G401 (cell line): ENCODE measurements at places on chromosomes 13 and 19.

DNA sequence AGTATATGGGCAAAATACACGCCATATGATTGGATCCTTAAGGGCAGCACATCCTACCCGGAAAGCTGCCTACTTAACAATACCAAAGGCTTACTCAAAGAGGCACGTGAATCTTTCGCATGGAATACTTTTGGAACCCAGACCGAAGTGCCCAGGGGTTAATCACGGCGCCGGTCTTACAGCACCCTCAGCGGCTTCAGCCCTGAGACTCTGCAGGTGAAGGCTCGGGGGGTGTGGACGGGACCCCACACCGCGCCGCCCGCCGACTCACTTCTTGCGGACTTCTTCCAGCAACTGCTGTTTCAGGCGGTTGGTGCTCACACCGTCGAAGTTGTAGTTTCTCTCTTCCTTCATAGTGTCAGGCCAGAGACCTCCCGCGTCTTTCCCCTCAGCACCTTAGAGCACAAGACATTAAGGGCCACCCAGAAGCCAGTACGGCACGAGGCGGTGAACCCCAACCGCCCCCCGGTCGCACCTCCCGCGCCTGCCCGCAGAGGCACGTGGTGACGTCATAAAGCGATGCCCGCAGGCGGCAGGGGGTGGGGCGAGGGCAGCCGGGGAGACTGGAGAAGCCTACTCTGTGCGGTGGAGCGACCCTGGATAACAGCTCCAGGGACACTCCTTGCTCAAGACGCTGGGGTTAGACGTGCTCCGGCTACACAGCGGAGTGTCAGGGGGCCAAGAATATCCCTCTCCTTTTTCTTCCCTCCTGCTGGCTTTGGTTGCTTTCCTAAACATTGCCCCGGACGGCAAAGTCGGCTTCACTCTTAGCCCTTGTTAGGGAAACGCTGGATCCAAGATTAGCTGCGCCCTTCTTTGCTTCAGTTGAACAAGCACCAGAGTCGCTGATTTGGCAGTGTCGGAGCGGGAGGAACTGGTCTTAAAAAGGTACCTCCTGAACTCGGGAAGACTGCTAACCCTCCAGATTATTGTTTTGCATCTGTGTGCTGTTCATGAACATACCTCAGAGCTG, at the start of gene CCDC169:
Gene CCDC169 (minus strand): TSS at position 449 of the 973 bp plus-strand sequence. CDS start 95 bp downstream, at position 354.
- DNase-seq, result no peak

- no peak for DNase-seq
These were observed 79.6 kb downstream of the GGACT start for GRCh38 chr13:100508996-100509395.

GRCh38 chr13:23325191-23325590, 108.3 kb downstream of the SACS start:
- DNase-seq, result no peak

DNA sequence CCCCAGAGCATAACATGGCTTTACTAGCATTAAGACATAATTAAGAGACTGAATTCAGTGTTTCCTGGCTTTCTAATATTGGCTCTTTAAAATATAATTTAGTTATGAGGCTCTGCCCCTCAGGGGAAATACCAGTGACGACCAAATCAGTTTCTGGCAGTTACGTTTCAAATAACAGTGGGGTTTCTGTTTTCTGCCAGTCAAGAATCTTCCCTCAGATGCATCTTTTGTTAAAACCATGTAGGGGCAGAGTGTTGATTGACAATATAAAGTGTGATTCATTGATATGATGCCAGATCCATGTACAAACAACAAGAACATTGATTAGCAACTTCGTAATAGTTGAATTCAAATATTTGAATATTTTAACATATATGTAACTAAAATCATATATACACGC, 1169.7 kb downstream of the DIAPH3 start:
- DNase-seq, result no peak

DNA sequence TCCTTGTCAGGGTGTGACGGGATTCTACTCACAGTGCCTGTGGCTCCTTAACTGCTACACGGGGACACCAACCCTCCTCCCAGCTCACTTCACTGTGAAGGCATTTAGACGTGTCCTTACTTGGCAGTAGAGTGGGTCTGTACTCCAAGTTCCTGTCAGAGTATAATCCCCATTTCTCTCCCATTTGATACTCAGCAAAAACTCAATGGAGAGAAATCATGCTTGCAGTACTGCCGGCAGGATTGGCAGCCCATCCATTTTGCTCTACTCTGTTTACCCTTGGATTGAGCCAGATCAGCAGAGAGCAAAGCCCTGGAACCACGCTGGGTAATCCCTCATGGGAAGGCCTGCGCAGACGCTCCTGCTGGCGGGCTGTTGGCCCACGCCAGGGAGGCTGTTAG, 28.9 kb downstream of the ARL11 start:
- DNase-seq, result peak; percentile 10

DNA sequence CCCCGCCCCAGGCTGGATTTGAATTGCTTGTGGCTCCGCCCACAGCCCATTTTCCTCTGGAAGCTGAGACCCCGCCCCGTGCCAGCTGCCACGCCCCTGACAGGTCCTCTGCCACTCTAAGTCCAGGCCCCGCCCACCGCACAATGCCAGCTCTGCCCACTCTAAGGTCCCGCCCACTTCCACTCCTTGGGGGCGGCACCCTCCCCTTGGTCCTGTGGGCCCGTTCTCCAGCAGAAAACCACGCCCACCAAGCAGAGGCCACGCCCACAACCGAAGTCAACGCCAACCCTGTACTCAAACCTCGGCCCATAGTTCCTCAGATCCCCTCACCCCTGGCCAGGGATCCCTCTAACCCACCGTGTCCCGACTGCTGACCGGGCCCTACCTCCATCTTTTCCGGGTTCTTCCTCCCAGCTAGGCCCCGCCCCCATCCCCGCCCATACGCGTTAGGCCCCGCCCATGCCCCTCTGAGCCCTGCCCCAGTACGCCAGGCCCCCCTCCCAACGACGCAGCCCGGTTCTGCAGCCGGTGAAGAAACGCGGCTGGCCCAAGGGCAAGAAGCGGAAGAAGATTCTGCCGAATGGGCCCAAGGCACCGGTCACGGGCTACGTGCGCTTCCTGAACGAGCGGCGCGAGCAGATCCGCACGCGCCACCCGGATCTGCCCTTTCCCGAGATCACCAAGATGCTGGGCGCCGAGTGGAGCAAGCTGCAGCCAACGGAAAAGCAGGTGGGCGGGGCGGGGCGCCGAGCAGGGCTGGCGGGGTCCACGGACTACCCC, 1.3 kb downstream of the HMG20B start:
- peak; percentile 67 for DNase-seq

GRCh38 chr13:20156702-20157101, 4.2 kb downstream of the GJA3 start:
- no peak for DNase-seq

DNA sequence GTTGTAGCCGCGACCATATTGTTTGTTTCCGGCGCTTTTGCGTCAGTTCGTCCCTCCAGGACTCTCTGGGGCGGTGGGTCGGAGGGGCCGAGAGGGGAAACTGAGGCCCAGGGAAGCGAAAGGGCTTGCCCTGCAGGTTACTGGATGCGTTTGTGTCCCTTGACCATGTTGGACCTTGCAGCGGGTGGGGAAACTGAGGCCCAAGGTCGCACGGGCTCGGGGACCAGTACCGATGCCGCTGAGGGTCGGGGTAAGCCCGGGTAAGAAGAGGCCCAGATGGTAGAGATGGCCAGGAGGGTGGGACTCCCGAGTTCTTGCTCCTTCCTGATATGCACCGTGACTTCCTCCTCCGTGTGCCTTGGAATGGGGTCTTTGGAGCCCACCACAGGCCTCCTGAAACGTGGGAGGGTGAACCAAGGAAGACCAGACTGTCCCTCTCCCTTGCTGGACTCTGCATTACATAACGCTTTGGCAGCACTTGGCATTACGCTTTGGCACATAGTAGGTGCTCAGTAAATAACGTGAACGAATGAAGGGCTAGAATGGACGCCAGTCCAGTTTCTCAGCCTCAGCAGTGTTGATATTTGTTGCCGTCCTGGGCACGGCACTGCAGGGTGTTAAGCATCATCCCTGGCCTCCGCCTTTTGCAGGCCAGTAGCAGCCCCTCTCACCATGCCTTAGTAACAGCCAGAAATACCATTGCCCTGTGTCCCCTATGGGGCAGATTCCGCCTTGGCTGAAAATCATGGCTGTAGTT, 743 bp downstream of the CHAF1A start:
- DNase-seq, result no peak

DNA sequence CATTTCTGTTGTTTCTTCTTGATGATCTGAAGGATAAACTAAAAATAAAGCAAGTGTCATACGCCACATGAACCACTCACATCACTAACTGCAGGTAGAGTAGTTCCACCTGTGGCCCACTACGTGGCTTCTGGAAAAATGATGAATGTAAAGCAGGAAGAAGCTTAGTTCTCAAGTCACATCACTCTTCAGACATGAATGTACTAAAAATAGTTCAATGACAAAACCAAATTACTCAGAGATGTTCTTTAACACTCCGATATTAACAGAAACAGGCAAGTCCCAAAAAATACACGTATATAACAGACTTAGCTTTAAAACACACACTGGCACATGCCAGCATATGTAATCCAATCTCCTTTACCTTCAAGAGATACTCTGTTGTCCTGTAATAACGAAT, 21.6 kb downstream of the RAB20 start:
- DNase-seq, result no peak

GRCh38 chr19:18712981-18713380, 29.5 kb downstream of the CRTC1 start:
- DNase-seq, result peak; percentile 76

- DNase-seq, result no peak
These were observed 18.2 kb downstream of the UPF1 start for GRCh38 chr19:18849838-18850400.

DNA sequence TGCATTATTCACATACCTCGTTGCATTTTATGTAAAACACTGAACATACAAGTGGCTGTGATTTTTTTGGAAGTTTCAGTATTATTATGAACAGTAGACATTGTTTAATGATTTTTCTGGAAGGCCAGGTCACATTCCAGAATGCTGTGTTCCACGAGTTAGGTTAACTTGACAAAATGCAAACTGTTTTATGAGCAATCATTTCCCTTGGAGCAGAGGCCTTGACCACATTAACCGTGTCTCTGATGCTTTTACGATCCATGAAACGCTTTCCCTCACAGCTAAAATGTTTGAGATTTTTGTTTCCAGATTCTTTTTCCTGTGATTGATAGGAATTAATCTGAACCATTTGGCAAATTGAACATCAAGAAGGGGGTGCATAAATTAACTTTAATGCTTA, 57.8 kb downstream of the MBNL2 start:
- no peak for DNase-seq

- DNase-seq, result peak; percentile 65
These were observed 1.4 kb downstream of the RASA3 start for GRCh38 chr13:114130837-114131582.

DNA sequence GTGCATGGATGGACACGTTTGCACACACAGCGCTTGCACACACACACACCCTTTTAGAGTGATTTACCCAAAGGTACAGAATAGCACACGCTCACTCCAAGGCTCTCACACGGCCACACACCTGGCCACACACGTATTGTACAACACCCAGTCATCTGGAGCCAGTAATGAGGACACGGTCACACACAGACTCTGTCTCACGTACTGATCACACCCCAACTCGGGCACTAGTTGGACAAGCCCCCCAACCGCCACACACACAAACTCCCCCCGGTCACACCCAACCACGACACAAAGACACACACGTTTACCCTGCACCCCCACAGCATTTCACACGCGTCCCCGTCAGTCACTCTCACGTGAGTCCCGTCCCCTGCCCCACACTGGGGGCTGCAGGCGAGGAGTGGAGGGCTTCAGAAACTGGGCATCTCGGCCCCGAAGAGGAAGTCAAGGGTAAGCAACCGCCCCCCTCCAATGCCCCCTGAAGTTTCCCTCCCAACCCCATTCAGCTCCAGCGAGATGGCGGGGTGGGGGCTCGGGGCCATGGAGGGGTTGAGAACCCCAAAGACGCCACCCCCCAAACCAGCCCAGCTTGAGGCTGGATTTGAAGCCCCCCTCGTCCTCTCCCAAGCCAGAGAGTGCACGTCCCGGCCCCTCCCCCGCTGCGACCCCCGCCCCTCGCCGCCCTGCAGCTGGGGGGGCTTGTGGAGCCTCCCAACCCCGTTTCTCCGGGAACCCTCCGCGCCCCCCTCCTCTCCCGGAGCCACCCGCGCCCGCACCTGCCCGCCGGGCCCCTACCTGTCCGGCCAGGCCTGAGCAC, 599 bp downstream of the OLFM2 start:
- DNase-seq, result no peak

GRCh38 chr19:15297416-15298224, 34.7 kb downstream of the BRD4 start:
- DNase-seq, result no peak

DNA sequence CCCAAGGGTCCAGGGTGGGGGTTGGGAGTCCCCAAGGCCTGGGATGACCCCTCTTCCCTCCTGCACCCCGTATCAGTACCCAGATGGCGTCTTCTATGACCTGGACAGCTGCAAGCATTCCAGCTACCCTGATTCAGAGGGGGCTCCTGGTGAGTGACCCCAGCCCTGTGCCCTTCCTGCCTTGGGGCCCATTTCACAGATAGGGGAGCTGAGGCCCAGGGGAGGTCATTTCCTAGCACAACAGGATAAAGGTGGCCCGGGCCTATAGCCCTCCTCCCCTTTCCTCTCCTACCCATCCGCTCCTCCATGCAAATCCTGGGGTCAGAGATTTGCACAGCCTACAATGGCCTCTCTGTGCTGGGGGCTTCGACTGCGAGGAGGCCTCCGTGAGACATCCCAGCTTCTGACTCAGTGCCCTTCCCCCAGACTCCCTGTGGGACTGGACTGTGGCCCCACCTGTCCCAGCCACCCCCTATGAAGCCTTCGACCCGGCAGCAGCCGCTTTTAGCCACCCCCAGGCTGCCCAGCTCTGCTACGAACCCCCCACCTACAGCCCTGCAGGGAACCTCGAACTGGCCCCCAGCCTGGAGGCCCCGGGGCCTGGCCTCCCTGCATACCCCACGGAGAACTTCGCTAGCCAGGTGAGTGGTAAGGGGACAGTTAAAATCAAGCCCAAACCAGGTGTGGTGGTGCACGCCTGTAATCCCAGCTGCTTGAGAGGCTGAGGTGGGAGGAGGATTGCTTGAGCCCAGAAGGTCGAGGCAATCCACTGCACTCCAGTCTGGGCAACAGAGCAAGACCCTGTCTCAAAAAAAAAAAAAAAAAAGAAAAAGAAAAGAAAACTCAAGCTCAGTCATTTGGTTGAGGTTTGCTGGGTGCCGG, 3.9 kb downstream of the SPIB start:
- no peak for DNase-seq

GRCh38 chr13:113783966-113784644, 25.1 kb downstream of the TMEM255B start:
- DNase-seq, result no peak

GRCh38 chr13:65907666-65908525, 1322.2 kb downstream of the PCDH9 start:
- no peak for DNase-seq

GRCh38 chr13:100875392-100876043, 200.9 kb upstream of the TMTC4 start:
- no peak for DNase-seq
